ENCODE measurements at places on chromosomes 2 and 18.

- DNase-seq = peak; percentile 73
Measured at GRCh38 chr2:105802587-105802986, 57.9 kb downstream of the NCK2 start.

GRCh38 chr2:190103144-190103543, 40.6 kb upstream of the MSTN start:
- DNase-seq = no peak

DNA sequence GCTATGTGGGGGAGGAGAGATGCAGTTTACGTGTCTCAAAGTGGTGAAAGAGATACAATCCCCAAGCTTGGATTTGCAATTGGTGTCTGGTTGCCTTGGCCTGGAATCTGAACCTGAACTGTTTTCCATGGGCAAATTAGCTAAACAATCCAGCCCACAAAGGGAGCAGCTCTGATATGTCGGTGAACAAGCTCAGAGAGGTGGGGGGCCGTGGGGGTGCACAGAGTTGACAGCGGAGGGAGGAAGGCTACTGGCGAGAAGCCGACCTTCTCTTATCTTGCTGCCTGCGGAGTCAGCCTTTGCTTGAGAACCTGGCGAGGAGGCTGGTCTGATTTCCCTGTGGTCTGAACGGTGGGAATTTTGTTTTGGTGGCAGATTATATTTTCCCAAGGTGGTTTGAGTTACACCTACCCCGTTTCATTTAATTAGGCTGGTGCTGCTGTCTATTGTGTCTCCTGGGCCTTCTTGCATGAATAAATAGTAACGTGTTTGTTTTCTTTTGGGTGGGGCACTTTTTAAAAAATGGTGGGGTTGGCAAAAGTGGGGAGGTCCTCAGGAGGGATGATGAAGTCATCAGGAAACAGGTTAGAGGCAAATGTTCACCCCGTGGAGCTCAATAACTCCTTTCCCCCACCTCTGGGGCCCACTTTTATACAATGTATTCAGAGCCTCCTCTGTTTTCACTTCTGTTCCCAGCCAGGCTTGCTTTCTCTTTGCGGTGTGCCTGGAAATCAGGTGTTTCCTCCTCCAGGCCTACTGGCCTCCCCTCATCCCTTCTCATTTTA, 80.9 kb upstream of the IGFBP5 start:
- DNase-seq = no peak

GRCh38 chr2:215680605-215681598, 245.0 kb upstream of the FN1 start:
- DNase-seq = no peak
